ENCODE measurements at places on chromosomes 3 and 15.
A peak's percentile ranks its signal among the peaks of the same experiment; 100 is the strongest.

- no peak for DNase-seq
Measured at GRCh38 chr15:38698254-38698653, 133.6 kb upstream of the RASGRP1 start.

- DNase-seq: no peak
Measured at GRCh38 chr3:100641471-100642032, 32.2 kb downstream of the ADGRG7 start.

- peak; percentile 85 for DNase-seq
Measured at GRCh38 chr3:59286791-59287531, 237.1 kb upstream of the CFAP20DC start.

GRCh38 chr15:99104788-99105513 is at the start of gene SYNM:
SYNM (plus strand) TSS chr15:99105080; CDS start chr15:99105200, 120 bp downstream.
- DNase-seq: peak; percentile 81

DNA sequence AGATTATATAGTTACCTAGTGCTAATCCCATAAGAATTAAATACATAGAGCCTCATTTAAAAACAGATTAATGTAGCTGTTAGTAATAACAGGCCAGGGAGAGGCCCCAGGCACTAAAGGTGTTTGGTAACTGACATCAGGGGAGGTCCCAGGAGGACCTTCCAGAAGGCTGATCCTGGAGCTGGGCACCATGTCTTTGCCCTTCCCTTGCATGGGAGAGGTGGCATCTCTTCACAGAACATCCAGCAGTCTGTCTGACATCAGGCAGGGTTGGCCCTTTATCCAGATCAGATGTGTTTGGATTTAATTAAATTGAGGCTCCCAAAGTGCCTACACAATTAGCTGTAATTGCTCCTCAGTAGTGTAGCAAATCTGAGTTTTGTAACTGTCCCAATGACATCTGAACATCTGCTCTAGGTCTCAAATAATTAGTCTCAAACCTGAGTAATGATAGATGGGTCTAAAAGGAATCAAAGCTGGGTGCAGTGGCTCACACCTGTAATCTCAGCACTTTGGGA is 53.0 kb downstream of the RLBP1 start:
- no peak for DNase-seq

- peak; percentile 99 for DNase-seq
Measured at GRCh38 chr15:70097321-70098152, at the start of gene TLE3. TLE3 (minus strand) TSS chr15:70097917; CDS start chr15:70096798, 1,119 bp downstream.

DNA sequence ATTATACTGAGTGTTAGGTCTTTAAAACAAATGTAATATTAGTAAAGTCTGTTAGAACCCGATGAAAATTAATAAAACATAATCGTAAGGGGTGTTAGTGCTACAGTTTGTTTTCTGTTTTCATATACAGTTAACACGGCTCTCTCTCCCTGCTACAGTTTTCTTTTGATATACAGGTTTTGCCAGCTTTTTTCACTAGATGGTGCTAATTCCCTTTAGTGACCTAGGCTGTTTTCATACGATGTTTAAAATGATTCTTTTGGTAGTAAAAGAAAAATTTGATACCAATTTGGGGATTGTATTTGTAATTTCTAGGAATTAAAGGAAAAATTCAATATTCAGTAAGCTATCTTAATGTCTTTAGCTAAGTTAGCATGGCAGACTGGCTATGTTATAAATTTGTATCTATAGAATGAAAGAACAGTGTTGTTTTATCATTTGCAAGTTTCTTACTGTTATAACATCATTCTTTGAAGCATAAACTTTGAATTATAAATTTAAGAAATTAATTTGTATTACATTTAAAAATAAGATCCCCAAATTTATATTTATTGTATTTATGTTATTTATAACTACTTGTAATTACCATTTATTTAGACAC is 11.5 kb downstream of the APH1B start:
- peak; percentile 83 for DNase-seq

DNA sequence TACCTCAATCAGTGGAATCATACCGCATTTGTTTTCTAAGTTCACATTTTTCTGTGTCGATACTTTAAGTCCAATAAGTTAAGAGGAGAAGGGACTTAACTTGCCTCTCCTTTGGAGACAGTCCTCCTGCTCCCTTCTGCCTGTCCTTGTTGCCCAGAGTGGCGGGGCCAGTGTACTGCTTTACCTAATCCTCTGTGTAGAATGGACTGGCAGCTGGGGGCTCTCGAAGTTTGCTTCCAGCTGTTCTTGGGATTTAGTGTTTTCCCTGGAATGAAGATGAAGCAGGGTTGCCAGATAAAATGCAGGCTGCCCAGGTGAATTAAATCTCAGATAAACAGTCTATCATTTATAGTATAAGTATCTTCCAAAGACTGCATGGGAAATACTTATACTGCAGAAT is 287.6 kb upstream of the C2CD4B start:
- no peak for DNase-seq

DNA sequence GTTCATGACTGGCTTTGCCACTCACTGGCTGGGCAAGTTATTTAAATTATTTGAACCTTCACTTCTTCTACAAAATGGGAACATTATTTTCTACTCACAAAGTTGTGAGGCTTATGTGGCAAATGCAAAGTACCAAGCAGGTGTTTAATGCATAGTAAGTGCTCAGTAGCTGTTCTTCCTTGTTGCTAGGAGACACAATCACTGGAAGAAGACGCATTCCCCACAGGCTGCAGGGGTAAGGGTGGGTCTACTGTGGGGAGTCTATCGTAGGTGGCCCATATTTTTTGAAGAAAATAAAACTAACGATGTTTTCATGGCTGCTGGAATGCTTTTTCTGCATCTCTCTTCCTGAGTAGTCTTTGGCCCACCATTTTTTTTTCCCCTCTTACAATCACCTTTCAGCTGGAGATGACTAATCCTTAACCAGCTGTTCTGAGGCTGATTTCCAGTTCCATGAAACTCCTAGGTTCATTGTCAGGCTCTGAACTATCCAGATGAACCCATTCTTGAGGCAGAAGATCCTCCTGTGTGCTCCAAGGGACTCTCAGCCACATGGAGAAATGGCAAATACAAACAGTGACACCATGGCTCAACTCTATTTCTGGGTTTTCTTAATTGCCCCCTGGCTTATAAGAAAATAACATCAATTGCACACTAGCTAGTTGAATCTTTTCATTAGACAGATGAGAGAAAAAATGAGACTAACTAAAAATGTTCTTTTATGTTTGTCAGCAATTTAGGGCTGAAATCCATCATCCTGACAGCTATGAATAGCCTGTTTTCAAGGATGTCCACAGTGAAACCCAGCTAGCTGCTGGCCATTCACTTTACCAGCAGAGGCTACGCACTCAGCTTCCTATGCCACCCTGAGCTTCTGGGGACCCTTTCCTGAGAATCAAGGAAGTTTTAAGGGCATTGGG is 108.3 kb upstream of the ETV5 start:
- no peak for DNase-seq

DNA sequence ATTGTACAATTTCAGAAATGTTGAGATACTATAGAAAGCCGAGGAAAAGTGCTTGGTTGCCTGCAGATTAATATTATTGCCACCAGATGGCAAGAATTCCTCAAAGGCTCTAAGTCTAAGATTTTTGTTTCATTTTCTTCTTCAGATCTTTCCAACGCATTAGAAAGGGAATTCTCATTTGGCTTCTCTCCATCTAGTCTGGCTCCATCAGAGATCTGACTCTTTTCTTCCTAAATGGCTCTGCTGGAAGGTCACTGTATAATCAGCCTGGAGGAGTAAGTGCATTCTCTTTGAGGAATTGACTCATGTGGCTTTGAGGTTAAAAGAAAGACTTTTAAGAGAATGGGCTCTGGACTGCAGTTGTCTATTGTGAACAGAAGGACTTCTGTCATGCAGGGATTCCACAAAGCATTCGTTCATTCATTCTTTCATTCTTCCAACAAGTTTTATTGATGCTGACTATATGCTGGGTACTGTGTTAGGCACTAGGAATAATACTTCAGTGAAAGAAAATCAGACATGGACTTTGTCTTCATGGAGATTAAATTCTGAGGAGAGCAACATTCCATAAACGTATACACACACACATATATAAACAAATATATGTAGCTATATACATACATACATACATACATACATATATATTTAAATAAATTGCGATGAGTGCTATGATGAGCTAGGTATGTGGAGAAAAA is 55.3 kb downstream of the SLC28A2 start:
- DNase-seq: peak; percentile 78

- peak; percentile 34 for DNase-seq
Measured at GRCh38 chr3:40574661-40575060, 49.9 kb downstream of the ZNF621 start.

GRCh38 chr15:94122516-94122915 is 108.8 kb upstream of the MCTP2 start:
- DNase-seq: no peak

GRCh38 chr3:152646004-152646403 is 188.9 kb upstream of the P2RY1 start:
- no peak for DNase-seq

DNA sequence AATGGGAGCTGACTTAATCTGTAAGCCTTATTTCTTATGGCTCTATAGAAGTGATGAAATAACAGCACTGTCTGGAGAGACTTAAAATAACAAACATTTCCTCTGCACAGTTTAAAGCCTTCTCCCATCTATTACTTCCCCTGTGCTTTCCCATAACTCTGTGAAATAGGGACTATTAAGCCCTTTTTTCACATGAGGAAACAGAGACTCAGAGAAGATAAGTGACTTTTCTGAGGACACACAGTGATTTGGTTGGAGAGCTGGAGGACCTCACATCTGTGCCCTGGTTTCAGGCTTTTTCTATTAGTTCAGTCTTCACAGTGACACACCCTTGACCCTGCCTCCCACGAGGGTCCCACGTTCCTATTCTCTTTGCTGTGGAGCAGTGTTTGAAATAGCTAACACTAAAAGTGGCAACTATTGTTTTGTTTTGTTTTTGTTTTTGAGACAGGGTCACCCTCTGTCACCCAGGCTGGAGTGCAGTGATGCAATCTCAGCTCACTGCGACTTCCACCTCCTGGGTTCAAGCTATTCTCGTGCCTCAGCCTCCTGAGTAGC is 82.9 kb downstream of the ST6GAL1 start:
- DNase-seq: no peak

DNA sequence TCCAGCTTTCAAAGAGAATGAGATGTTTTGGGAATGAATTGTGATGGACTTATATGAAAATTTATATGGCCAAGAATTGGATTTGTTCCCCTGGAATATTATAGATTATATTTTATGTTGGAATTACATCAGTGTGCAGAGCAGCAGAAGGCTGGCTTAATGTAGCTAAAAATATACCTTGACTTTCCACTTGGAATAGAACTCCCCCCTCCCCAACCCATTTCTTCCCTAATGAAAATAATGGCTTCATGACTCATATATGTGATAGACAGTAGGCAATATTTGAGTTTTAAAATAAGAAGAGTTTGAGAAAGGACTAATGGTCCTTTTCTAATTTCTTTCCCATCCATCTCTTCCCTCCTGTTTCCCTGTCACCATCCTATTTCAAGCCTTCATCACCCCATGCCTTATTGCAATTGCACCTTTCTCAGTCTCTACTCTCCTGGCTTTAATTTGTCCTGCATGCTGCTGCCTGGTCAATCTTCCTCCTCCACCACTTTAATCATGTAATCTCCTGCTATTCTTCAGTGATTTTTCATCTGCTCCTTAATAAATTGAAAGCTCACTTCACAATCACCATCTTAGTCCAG is 122.5 kb downstream of the MDFIC2 start:
- DNase-seq: no peak

- no peak for DNase-seq
Measured at GRCh38 chr15:58460116-58460790, 28.5 kb downstream of the LIPC start.

DNA sequence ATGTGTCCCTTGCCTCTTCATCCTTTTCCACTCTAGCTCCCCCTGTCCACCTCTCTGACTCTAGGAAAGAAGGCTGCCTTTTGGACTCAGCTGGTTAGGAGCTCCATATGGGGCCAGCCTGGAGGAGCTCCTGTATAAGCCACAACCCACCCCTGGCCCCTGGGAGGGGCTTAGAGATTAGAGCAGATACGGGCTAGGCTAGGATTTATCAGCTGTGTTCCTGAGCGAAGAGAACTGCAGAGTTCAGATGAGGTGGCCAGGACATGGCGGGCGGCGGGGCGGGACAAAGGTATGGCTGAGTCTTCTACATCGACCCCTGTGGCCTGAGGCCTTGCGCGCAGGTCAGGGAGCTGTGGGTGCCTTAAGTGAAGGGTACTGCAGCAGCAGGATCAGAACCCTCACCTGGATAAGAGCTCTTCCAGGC is 7.9 kb downstream of the NBEAL2 start:
- no peak for DNase-seq

DNA sequence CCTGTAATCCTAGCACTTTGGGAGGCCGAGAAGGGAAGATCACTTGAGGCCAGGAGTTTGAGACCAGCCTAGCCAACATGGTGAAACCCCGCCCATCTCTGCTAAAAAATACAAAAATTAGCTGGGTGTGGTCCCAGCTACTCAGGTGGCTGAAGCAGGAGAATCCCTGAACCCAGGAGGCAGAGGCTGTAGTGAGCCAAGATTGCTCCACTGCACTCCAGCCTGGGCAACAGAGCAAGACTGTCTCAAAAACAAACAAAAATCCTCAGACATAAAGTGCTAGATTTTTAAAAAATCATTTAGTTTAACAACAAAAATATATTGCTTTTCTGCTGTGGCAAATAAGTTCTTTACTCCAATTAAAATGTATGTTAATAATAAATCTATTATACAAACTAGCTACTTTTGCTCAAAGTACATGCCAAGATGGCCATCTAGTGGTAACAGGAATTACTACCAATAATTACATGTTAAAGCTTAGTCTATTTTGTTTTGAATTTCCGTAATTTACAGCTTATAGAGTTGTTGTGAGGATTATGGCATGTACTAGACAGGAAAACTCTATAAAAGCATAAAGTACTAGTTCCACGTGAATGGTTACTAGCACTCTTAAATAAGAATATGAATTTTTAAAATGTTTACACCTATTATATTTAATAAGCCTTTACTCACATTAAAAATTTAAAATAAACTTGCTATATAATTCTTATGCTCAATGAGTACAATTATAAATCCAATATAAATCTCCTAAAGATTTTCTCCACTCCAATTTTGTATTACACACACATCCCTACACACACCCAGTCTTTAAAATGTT is 39.0 kb downstream of the GABPB1 start:
- peak; percentile 71 for DNase-seq

GRCh38 chr3:196186651-196187573 is 24.3 kb downstream of the ZDHHC19 start:
- DNase-seq: no peak

GRCh38 chr15:35167675-35168074 is 82.6 kb upstream of the NANOGP8 start:
- DNase-seq: no peak

DNA sequence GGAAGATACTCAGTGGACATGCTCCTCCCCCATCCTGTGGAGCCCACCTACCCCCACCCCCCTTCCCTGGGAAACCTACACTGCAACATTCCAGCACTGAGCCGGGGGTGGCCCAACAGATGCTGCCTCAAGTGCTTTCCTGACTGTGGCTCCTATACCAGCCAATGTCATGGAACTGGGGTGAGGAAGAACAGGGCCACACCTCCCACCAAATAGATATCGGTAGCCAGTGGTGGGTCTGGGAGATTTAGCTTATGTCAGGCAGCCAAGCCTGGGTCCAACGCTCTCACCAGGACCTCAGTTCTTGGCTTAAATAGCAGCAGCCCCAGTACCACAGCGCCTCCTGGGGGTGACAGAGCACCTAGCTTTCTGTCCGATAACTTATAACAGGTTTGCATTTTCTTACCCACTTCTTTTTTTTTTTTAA is 30.3 kb downstream of the CDC25A start:
- DNase-seq: peak; percentile 75

Measured in GM23248 (cell line).